ENCODE measurements at places on chromosomes 6 and 20. TPM values are rescaled to one million over a fixed set of nuclear protein-coding genes. Genes with fewer than 3 reads are reported as not detected.
A peak's percentile ranks its signal among the peaks of the same experiment; 100 is the strongest.

Gene TP53TG5
- 0.79 TPM for polyA plus RNA-seq

Gene CCN6
- polyA plus RNA-seq = 3.9 TPM

- no peak for DNase-seq
Measured at GRCh38 chr6:112927641-112928320, 580.7 kb downstream of the RFPL4B start.

DNA sequence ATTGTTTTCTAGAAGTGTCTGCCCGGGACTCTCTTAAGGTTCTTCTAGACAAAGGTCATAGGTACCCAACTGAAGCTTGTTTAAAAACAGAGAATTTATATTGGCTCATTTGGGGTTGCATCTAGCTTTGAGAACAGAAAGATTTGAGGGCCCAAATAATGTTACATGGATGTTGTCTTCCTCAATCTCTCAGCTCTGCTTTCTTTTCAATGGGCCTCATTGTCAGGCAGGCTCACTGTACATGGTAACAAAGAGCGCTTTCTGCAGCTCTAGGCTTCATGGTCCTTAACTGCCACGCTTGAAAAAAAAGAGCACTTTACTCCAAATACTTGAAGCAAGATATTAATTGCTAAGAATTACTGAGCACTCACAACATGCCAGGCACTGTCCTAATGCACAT lies 22.2 kb downstream of the NHLRC1 start:
- no peak for DNase-seq

GRCh38 chr6:142605922-142606485 lies 304.2 kb downstream of the ADGRG6 start:
- DNase-seq = no peak

DNA sequence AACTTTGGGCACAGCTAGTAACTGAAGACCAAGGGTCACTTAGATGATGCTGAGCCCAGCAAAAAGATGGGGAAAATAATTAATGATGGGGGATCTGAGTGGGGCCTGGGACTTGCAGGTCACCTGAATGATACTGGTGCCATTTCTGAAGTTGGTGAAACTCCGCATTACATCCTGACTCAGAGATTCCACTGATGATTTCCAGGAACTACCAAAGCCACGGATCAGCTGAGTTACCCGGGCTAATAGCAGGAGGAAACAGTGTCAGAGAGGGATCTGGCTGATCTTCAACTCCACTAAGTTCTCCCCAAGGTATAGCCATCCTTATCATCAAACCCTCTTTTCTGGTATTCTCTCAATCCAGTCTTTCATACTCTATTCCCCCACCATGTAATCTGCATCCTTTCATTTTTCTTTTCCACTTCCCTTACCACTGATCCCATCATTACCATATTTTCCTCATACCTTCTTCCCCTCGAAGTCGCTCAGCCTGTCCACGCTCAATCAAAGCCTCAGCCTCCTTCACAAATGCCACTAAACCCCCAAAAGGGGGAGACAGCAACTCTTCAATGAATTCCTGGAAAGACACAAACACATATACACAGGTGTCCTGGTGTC lies 20.2 kb downstream of the VPS52 start:
- DNase-seq = no peak

DNA sequence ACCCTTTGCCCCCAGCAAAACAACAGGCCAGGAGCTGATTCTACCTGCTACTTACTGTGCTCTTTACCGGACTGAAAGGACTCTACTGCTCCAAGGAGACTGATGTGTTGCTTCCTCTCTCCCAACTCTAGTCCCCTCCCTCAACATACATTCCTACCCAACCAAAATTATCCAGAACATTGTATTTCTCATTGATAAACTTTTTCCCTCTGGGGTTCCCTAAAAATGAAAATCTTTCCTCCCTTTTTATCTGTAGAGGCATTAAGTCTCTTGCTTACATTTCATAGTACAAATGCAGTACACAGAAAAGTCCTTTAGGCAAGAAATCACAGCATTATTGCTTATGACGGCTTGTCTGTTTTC lies 940 bp upstream of the HS3ST5 start:
- no peak for DNase-seq

DNA sequence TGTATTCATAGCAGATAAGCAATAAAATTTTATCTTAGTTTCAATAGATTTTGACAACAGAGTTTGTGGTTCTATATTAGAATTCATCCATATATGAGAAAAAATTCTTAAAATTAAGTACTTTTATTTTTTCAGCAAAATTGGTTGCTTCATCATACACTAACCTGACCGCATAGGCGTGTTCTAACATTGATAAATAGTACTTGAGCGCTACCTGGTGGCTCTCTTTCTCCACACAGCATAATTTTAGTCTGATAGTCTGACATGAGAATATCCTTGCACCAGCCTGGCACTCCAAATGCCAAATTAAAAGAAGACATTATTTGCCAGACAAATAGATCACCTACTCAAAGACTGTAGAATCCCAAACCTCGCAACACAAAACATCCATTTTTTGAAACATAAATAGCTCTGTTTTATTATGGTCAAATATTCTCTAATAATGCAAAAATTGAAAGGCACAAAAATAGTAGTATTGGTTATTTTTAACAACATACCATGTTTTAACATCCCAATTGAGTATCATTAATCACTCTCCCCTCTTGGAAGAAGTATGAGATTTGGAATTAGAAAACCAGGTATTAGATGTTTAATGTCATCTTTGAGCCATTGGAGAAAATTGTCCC lies 33.0 kb upstream of the FILIP1 start:
- peak; percentile 32 for DNase-seq

Gene C6orf89
- 46.9 TPM for polyA plus RNA-seq

- no peak for DNase-seq
Measured at GRCh38 chr20:13493143-13493542, 145.6 kb downstream of the TASP1 start.

GRCh38 chr6:31579546-31580437 lies 2.4 kb downstream of the LTB start:
- no peak for DNase-seq

Gene ANGPT4
- polyA plus RNA-seq = 0.31 TPM

DNA sequence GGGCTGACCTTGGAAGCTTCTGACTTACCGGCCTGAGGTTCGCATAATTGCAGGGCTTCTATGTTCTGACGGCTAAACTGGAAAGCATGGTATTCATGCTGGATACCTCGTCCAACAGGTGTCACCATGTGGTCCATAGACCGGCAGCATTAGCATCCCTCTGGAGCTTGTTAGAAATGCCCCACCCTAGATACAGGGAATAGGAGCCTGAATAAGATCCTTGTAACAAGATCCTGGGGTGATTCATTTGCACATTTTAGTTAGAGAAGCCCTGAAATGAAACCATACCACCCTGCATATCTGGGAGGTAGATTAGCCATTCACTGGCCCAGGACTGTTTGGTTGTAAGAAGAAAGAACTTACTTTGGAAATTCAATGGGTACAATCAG lies 77.7 kb downstream of the TMEM170B start:
- no peak for DNase-seq

- no peak for DNase-seq
Measured at GRCh38 chr20:59078231-59078630, 35.6 kb upstream of the PRELID3B start.

- DNase-seq = no peak
Measured at GRCh38 chr6:88365230-88365629, 199.1 kb upstream of the CNR1 start.

DNA sequence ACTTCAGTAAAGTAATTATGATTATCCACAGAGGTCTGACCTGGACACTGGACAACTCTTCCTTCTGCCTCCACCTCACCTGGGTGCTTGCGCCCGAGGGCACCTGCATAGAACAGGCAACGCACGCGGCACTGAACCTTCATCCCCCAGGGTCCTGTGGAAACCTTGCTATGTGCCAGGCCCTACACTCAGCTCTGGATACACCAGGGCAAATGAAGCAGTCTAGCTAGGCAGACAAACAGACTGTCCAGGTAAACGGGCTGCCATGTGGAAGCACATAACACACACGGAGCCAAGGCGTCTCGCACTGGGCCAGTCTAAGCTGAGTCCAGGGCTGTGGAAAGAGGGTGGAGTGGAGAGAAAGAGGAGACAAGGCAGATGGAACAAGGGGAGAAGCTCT lies 109.3 kb upstream of the AFDN start:
- DNase-seq = no peak

Gene SMLR1
- polyA plus RNA-seq = 1.9 TPM

Gene SULF2
- polyA plus RNA-seq = 69.6 TPM

Gene AVP
- polyA plus RNA-seq = not detected

- DNase-seq = no peak
Measured at GRCh38 chr6:36038120-36038876, 10.7 kb downstream of the MAPK14 start.

DNA sequence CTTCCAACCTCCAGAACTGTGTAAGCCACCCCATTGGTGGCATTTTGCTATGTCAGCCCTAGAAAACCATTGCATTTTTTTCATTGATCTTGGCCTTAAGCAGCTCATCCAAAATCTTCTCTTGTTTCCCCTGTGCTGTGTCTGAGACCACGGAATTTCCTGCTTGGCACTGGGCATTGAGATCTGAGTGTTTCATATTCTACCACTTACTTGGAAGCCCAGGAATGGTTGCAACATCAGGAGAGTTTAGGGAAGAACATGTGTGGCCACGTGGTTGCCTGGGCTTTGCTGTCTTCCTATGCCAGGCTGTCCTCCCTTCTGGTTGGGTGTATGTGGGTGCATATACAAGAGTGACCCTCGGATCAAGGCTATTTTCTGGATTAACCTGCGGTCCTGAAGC lies 139.3 kb upstream of the PMEPA1 start:
- DNase-seq = no peak
